RPMI7951 (cell line): ENCODE measurements at places on chromosomes 12 and 14. TPM values are rescaled to one million over a fixed set of nuclear protein-coding genes. Genes with fewer than 3 reads are reported as not detected.
A peak's percentile ranks its signal among the peaks of the same experiment; 100 is the strongest.

The SLC5A8 gene
- total RNA-seq: not detected in 2 replicates

The HCFC2 gene
- total RNA-seq: 10.7 and 17.3 TPM in 2 replicates

The LRTM2 gene
- total RNA-seq: not detected in 2 replicates

The NANOG gene
- total RNA-seq: not detected in 2 replicates

The SLC17A8 gene
- not detected in 2 replicates for total RNA-seq

The C14orf39 gene
- total RNA-seq: not detected in 2 replicates

The DPF3 gene
- 4.2 and 6.5 TPM in 2 replicates for total RNA-seq

The FGF23 gene
- total RNA-seq: not detected in 2 replicates

- DNase-seq: peak; percentile 81
Observed at GRCh38 chr12:65518771-65519170, 240.3 kb downstream of the MSRB3 start.

DNA sequence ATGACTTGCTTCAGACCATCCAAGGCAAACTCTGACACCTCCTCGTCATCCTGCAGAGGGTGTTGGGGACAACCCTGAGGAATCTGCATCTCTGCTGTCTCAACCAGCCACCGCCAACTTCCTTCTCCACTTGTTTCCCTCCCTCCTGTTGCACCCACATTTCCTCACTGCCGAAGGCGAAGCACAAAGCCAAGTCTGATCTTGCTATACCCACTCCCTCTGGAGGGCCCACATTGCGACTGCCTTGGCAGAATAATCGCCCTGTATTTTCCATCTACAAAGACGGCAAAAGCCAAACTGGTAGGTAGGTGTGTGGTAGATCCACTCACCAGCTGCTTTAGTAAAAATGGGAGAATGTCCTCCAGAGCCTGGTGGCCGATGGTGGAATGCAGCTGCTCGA is 21.8 kb upstream of the RAB35 start:
- DNase-seq: no peak

GRCh38 chr14:77681196-77682157 is 26.3 kb downstream of the ALKBH1 start:
- DNase-seq: peak; percentile 33

- DNase-seq: peak; percentile 71
Observed at GRCh38 chr12:26226629-26227360, 31.4 kb downstream of the SSPN start.

GRCh38 chr14:41830714-41831406 is 224.2 kb downstream of the LRFN5 start:
- DNase-seq: no peak

GRCh38 chr12:96034621-96035282 is 635 bp downstream of the LTA4H start:
- peak; percentile 38 for DNase-seq

- DNase-seq: no peak
Observed at GRCh38 chr12:41510470-41510869, 322.4 kb downstream of the PDZRN4 start.

DNA sequence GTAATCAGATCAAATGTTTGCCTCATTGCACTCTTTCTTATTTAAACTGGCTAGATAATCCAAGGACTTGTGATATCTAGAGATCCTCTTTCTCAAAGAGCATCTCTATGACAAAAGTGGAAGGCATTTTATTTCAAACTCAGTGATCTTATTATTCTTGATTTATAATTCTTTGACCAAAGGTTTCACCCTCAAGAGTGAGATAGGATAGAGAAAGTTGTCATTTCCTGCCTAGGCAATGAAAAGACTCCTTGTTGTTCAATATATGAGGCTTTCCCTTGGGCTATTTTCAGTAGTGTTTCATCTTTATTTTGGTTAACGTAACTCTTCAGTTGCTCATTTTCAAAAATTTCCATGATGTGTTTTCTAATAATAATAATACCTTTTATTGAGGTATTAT is 18.0 kb upstream of the INSM2 start:
- no peak for DNase-seq

- no peak for DNase-seq
Observed at GRCh38 chr12:104048811-104049210, 1.2 kb downstream of the GLT8D2 start.

DNA sequence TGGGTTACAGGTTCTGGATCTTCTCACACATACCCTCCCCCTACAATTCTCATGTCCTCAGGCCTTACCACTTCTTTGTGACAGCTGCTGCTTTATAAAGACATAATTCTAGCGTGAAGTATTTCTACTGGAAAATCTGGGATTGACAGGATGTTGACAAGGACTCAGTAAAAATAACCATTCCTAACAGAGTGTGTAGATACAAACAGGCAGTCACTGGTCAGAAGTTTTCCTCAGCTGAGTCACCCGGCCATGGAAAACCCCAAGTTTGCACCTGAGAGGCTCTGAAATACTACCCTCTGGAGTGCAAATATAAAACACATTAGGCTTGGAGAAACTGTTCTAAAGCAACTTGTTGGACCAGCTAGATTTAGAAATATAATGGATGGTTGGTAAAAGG is 54.4 kb downstream of the SPPL3 start:
- DNase-seq: peak; percentile 68

GRCh38 chr12:89405626-89406345 is 53.5 kb upstream of the DUSP6 start:
- DNase-seq: no peak

- DNase-seq: no peak
Observed at GRCh38 chr14:86824167-86824566, 1168.8 kb downstream of the GALC start.

GRCh38 chr14:55973285-55973800 is 144.9 kb upstream of the PELI2 start:
- DNase-seq: no peak

DNA sequence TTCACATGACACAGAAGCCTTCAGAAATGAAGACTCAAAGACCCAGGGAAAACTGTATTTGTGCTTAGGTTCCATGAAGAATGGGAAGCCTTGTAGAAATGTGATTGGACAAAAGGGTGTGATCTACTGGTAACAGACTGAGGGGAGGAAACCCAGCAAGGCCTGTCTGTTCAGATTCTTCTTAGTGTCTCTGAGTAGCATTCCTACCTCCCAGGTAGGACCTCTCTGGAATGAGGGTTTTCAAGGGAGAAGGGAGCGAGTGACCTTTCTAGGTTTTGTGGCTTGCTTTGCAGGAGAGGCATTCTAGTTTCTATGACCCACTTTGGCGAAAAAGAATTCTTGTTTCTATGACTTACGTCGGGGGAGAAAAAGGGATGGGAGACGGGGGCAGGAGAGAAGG is 401.7 kb downstream of the DPF3 start:
- no peak for DNase-seq

DNA sequence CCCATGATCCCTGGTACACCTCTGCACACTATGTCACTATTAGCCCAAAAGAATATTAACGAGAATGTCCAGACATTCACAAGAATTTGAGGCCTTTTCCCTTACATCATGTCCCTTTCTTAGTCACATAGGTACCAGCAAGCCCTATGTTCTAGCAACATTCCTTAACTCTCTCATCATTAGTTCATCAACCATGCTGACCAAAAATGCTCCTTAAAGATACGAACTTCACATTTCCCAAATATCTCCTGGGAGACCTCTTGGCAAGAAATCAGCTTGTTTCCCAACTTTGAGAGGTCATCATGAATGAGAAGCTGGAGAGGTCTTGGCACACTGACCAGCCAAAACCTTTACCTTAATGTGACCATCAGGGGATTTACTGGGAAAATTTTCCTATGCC is 4.6 kb downstream of the SALL2 start:
- no peak for DNase-seq

DNA sequence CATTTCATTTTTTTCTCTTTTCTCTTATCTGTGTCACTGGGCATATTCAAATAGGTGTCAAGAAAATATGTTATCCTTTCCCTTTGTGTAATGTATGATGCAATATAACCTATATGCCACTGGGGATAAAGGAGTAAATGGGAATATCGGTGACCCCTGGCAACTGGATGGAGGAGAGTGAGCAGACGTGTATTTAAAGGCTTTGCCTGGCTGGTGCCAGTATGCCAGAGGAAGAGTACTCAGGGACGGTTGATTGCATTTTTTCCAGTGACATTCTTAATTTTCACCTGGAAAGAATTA is 12.0 kb upstream of the STXBP6 start:
- no peak for DNase-seq

DNA sequence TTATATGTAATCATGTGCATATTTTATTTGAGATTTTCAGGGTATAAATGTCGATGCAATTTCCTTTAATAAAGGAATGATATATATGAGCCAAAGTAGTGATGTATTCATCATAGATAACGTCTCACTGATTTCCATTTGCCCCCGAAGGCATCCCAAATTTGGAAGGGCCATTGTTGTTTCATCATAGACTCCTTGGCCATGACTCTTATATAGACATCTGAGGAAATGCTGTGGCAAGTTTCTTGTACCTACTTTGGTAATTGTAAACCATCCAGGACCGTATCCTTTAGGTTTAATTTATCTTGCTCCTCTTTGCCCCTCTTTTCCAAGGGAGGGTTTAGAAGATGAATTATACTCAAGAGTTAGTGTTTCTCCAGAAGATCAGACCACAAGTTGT is 84.7 kb downstream of the SAMD4A start:
- DNase-seq: peak; percentile 66

DNA sequence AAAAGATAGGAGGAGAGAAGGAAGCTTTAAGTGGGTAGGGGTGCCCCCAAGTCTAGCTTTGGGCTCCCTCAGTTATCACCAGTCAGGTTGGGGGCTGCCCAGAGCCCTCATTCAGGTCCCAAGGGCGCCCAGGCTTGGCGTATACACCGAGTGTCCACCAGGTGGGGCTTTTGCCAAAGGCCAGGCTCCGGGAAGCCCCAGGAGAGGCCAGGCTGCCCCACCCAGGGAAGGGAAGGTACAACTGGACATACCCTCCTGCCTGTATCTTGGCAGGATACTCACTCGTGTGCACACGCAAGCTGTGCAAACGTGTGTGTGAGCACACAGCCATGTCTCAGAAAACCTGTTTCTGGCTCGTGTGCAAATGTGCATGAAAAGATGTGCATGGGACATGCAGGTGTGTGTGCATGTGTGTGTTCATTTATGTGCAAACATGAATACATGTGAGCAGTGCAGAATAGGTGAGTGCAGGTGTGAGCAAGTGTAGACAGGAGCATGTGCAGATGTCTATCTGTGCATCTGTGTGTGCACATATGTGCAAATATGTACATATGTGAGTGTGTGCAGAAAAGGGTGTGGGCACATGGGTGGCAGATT is 103.9 kb upstream of the MYL2 start:
- DNase-seq: peak; percentile 25

DNA sequence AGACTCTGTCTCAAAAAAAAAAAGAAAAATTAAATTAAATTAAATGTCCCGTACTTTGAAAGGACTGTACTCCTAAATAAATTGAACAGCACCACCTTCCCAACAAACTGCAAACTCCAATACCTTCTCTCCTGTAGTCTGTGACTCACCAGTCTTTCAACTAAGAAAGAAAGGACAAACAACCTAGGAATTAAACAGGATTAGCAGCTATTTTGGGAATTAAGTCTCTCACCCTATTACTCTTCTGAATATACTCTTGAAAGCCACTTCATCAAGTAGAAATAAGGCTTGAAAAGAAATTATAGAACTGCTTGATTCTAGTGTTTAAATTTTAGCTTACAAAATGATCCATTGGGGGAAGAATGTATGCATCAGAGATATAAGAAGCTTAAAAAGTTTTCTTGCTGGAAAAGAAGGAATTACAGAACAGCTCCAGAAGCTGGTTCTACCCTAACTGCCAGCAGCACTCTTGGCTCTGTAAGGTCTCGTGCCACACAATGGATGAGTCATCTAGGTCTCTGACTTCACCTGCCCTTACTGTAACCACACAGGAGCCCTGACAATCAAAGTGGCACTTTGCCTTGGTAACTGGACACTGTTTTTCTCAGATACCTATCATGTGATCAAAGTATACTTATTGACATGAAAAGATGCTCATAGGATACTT is 57.0 kb upstream of the CERS5 start:
- DNase-seq: peak; percentile 65

DNA sequence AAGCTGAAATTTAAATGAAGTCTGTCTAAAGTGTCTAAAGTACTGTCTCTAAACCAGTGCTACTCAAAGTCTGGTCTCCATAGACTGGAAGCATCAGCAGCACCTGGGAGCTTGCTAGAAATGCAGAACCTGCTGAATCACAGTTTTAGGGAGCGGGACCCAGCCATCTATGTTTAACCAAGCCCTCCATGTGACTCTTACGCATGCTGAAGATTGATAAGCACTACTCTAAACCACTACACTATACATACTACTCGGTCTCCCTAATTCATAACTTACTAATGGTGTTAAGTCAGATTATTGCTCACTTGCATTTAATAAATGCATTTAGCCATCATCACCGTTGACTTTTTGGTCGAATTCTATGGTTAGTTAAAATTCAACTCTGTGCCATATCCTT is 88.8 kb downstream of the SLC25A21 start:
- DNase-seq: no peak

DNA sequence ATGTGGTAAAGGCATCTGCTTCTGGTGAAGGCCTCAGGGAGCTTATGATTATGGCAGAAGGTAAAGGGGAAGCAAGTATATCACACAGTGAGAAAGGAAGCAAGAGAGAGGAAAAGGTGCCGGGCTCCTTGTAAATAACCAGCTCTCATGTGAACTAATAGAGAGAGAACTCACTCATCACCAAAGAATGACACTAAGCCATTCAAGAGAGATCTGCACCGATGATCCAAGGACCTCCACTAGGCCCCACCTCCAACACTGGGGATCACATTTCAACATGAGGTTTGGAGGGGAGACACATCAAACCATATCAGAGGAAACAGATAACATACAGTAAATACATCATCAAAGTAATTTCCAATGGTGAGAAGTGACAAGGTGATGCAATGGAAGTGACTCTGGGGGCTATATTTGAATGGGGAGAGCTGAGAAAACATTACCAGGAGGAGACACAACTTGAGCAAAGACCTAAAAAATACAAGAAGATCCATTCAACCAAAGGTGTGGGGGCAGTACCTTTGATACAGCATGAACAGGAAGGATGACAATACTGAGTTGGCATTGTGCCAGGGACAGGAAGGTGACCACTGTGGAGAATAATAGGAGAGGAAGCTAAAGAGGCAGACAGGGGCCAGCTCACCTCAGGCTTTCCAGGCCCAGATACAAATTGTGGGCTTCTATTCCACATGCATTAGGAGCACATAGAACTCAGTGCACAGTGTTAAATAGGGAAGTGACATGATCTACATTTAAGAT is 134.4 kb upstream of the GRIP1 start:
- DNase-seq: no peak

GRCh38 chr14:52350445-52350844 is 36.3 kb downstream of the PTGER2 start:
- no peak for DNase-seq

DNA sequence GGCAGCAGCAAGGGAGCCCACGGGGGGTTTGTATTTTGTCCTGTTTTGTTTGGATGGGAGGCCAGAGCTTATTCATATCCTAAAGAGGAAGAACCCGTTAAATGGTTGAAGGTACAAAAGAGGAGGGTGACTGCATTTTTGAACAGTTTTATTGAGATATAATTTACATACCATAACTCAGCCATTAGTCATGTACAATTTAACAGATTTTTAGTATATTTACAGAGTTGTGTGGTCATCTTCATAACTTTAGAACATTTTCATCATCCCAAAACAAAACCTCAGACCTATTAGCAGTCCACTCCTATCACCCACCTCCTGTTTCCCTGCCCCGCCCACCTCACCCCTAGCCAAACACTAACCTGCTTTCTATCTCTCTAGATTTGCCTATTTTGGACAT is 12.6 kb downstream of the NRDE2 start:
- DNase-seq: no peak

- peak; percentile 1 for DNase-seq
Observed at GRCh38 chr12:68521848-68522502, 88.7 kb upstream of the RAP1B start.
